ENCODE measurements at places on chromosomes 13 and 19.
A peak's percentile ranks its signal among the peaks of the same experiment; 100 is the strongest.

GRCh38 chr13:111911121-111911720 is 155.7 kb upstream of the SOX1 start:
- DNase-seq, result no peak

DNA sequence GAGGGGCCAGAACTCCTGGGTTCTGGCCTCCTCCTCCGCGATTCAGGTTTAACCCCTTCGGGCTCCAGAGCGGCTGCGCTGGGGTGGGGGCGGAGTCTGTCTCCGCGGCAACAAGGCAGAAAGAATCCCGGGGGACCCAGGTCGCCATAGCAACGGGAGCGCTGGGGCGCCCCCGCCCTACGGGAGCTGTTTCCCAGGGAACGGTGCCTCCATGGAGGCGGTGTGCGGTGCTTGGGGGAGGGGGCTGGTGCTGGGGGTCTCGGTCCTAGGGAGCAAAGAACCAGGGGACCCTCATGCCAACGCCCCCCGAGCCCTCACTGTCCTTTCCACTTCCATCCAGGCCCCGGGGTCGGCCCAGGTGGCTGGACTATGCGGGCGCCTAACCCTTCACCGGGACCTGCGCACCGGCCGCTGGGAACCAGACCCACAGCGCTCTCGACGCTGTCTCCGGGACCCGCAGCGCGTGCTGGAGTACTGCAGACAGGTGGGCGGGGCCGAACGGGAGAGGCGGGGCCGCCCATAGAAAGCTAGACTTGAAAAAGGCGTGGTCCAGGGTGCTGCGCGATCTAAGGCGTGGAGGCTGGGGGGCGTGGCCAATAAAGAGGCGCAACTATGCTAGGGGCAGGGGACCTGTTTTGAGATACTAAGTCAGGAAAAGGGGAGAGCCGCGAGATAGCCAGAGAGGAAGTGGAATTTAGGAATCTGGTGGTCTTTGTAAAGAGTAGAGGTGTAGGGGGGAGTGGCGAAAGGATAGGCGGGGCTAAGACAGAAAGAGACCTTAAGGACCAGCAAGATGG is 1.2 kb downstream of the APLP1 start:
- DNase-seq, result peak; percentile 91

DNA sequence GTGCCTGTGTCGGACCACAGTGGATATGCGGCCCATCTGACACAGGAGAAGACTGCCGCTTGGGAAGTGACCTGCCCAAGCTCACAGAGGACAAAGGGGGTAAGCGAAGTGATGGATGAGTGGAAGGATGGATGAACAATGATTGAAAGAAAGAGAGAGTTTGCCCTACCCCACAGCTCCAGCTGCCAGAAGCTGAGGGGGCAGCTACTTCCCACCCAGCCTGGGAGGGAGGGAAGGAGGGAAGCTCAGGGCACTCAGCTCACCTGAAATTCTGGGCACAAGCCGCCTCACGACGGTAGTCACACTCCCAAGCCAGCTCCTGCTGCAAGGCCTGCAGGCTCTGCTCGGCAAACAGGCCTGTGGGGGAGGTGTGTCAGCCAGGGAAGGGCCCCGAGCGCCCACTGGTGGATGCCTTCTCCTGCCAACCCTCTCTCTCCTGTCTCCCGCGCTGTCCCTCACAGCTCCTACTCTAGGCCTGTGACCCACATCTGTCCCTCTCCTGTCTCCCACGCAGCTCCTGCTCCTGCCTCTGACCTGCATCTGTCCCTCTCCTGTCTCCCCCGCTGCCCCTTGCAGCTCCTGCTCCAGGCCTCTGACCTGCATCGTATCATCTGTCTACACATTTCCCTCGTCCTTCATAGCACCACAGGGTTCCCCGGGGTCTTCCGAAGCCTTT is 12.0 kb upstream of the NUMBL start:
- DNase-seq, result no peak

- DNase-seq, result no peak
Measured at GRCh38 chr13:44660050-44660449, 83.9 kb upstream of the TSC22D1 start.

- DNase-seq, result no peak
Measured at GRCh38 chr13:26412936-26413716, 144.4 kb upstream of the WASF3 start.
